Smooth muscle cell of the coronary artery (primary cell): ENCODE measurements at places on chromosomes 1 and 21. TPM values are rescaled to one million over a fixed set of nuclear protein-coding genes. Genes with fewer than 3 reads are reported as not detected.

Gene ECM1
- total RNA-seq = 7.6 and 8.4 TPM in 2 replicates

Gene KRTAP13-2
- total RNA-seq = not detected in 2 replicates

Gene SLAMF9
- 0.38 TPM in 1 of 2 replicates, not detected in the other for total RNA-seq

Gene YIPF1
- 14.4 and 20.6 TPM in 2 replicates for total RNA-seq

Gene FAM110D
- total RNA-seq = under 0.01 and 0.08 TPM in 2 replicates

Gene EDN2
- total RNA-seq = 0.35 TPM in 1 of 2 replicates, not detected in the other

Gene ATP1A2
- total RNA-seq = under 0.01 and 0.08 TPM in 2 replicates

Gene CFHR3
- total RNA-seq = not detected in 2 replicates

Gene C1orf87
- total RNA-seq = not detected in 2 replicates

Gene MMP23B
- 2.1 and 4.7 TPM in 2 replicates for total RNA-seq

Gene FMO4
- total RNA-seq = 1.9 and 3.7 TPM in 2 replicates

Gene SGIP1
- 8.6 and 14.9 TPM in 2 replicates for total RNA-seq

Gene PTPN22
- total RNA-seq = 0.08 and 1.9 TPM in 2 replicates

Gene S100A7A
- total RNA-seq = not detected in 2 replicates

Gene KCNJ9
- total RNA-seq = under 0.01 TPM in 1 of 2 replicates, not detected in the other

Gene TMEM269
- 0.12 TPM in 1 of 2 replicates, not detected in the other for total RNA-seq

Gene MTF1
- total RNA-seq = 1.9 and 2.0 TPM in 2 replicates

Gene OR6F1
- not detected in 2 replicates for total RNA-seq

Gene KCNQ4
- total RNA-seq = not detected in 2 replicates

Gene CNKSR1
- total RNA-seq = 0.08 TPM in 1 of 2 replicates, not detected in the other

Gene NSUN4
- total RNA-seq = 15.4 and 16.3 TPM in 2 replicates

Gene HHAT
- 1.1 and 3.9 TPM in 2 replicates for total RNA-seq

Gene WNT4
- total RNA-seq = under 0.01 and 0.23 TPM in 2 replicates

Gene MYOM3
- total RNA-seq = 0.23 TPM in 1 of 2 replicates, not detected in the other

Gene PLA2G4A
- total RNA-seq = 17.4 and 30.7 TPM in 2 replicates

Gene APCS
- not detected in 2 replicates for total RNA-seq

Gene SLC35F3
- total RNA-seq = not detected in 2 replicates

Gene C1orf56
- total RNA-seq = 0.47 and 0.98 TPM in 2 replicates

Gene GNAT2
- 0.38 TPM in 1 of 2 replicates, not detected in the other for total RNA-seq

Gene BCAN
- total RNA-seq = 0.08 TPM in 1 of 2 replicates, not detected in the other
